ENCODE measurements at places on chromosomes 3 and 15.
A peak's percentile ranks its signal among the peaks of the same experiment; 100 is the strongest.

DNA sequence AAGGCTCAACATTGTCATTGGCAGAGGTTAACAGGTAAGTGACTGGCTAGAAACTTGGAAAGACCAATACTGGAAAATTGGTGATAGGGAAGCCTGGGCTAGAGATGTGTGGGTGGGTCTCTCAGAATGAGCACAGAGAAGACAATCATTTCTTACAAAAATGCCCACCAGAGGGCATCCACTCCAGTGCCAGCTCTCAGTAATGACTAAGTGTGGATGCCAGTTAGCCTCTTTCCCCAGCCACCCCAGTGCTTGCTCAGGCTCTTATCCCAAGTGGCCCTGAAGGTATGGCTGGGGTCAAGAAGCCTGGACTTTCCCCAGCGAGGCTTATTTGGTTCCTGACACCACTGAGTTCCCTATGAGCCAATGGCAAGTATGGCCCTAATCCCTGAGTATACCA, 115.9 kb upstream of the ST8SIA2 start:
- no peak for DNase-seq

- no peak for DNase-seq
Measured at GRCh38 chr15:59298225-59298853, 74.3 kb downstream of the MYO1E start.

GRCh38 chr3:190826018-190826417, 36.5 kb downstream of the GMNC start:
- DNase-seq = no peak

- no peak for DNase-seq
Measured at GRCh38 chr3:185920184-185920583, 17.6 kb downstream of the TRA2B start.

DNA sequence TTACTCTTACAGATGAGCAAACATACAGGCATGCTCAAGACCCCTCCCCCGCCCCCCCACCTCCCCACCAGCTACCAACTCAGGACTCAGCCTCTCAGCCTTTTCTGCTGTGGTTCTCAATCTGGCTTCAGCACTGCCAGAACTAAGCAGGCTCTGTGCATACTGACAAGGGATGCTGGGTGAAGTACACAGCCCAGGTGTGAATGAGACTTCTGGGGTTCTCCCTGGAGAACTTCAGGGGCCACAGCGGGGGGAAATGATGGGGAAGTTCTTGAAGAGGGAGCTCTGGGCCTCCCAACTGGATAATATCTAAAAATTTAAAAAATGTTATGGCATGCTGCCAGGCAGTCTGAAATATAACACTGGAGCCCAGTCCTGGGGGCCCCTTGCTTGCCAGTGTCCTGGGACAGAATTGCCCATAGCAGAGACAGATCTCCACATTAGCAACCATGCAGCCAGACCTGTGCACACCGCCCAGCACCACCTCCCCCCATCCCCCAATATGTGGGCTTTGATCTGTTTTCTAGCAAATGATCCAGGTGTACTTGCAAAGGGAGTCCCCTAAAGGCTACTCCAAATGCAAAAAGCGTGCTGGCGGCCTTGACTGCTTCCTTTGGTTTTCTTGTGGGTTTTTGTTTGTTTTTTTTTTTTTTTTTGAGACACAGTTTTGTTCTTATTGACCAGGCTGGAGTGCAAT, 41.4 kb downstream of the PGPEP1L start:
- DNase-seq = peak; percentile 61

DNA sequence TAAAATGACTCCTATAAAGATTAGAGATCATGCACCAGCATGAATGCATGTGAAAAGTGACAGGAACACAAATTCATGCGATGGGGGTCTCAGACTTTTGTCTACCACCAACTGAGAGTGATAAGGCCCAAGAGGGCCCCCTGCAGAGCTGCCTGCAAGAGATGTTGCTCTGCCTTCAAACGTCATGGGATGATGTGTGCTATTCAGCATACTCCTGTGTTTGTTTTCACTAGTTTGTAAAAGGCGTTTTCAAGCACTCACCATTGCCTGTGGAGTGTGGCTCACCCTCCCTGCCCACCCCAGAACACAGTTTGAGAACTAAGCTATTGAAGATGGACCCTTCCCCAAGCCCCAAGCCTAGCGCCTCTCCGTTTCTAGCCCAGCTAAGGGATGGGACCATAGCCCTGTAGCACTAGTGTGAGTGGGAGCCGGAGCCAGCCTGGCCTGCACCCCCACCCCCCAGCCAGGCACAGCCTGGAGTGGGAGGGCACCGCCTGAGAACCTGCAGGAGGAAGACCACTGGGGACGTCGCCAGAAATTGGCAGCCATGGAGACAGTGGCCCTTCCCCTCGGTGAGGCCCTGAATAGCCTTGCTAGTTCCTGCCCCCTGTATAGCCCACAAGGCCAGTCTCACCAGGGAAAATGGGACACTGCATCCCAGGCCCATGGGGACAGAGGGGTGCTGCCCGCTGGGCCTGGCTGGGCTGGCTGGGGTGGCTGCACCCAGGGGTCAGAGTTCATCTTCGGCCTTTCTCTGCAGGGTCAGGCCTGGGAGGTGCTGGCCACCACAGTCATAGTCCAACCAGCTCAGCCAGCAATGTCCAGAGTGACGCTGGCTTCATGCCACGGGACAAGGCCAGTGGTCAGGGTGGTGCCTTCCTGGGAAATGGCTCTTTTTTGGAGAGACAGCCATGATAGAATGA, 22.6 kb upstream of the KLF13 start:
- no peak for DNase-seq

- no peak for DNase-seq
Measured at GRCh38 chr15:40926659-40927494, 2.3 kb upstream of the DLL4 start.

DNA sequence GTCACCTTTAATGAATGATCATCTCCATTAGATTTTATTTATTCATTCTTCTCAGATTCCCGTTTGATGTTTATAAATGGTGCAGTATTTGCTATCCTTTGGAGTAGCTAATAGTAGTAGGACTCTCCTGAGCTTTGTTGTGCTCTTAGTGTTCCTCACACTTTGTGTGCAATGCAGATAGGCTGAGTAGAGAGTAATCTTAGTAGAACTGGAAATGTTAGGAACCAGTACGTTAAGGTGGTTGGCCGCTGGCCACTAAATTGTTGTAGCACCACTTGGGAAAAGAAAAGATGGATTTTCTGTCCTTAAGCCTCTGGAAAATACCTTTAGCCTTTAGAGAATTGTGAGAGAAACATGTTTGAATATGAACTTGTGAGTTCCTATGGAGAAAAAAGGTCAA, 19.9 kb upstream of the EBLN2 start:
- DNase-seq = no peak

DNA sequence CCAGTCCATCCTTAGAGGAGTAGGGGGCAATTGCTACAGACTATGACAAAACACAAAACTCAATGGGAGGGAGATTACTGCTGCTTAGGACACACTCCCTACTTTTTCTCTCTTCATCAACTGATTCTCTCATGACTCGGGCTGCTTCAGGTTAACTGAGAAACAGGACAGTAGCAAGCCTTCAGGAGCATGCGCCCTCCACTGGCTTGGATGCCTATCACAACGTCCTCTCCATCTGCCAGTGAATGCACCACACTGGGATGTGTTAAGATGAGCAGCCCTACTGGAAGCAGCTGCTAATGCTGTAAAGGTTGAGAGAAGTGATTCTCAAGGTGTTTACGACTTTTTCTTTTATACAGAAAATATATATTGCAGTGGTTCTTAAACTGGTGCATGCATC, 542.3 kb downstream of the EDEM1 start:
- DNase-seq = no peak

DNA sequence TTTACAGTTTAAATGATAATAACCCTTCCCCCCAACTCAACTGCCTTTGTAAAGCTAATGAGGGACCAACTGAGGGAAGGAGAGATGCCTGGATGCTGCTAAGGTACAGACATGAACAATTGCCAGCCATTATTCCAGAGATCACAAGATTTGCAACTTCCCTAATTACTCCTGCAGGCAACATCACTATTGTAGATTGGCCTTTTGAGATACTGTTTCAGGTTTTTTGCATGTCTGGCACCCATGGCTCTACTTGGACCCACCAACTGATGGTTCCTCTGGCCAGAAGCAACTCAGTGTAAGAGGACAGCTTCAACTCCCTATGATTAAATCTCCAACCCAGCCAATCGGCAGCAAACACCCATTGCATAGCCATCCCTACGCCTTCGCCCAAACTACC, 478.7 kb downstream of the FHIT start:
- DNase-seq = no peak

DNA sequence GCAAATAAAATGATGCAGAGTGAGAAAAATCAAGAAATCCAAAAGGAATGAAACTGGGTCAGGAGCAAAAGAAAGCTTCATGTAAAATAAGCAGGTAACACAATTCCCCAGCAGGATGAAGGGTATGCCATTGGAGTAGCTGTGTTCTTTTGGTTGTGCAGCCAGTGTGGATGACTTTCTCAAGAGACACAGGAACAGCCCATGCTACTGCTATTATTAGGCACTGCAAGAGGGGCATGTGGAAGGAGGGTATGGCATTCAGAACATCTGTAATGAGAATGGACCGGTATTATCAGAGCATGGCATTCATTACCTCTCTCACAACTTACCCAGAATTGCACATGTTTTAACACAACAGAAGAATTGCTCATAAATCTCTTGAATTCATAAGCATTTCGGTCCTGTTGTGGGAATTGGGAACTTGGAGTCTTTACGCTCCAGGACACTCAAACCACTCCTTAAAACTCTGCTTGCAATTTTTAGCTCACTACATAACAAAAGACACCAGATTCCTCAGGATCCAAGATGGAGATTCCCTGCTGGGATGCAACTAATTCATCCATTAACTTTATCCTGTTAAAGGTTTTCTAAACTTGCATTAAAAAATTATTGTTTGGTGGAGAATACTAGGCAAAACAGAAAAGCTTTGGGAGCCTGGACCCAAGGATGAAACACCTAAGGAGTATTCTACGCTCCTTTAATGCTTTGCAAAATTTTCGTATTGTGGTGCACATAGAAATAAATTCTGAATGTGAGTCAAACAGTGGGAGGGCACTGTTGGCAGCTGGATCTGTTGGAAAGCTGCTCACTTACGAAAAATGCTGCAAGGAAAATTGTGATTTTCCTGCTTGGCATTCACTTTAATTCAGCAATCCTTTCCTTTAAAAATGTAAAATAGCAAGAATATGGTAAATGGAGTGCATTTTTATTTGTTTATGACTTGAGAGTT, 34.6 kb upstream of the CDIN1 start:
- DNase-seq = no peak

DNA sequence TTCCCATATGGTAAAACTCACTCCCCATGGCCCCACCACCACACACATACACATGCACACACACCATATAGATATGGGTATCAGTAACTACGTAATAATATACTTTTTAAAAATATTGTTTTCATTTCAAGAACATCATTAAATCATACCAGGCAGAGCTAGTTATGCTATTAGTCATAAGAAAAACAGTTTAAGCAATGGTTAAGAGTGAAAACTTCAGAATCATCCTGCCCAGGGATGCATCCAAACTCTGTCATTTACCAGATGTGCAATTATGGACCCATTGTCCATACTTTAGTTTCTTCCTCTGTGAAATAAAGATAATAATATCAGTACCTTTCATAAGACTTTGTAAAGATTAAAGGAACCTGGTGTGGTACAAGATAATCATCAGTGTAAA, 608.3 kb downstream of the RBMS3 start:
- DNase-seq = peak; percentile 12

DNA sequence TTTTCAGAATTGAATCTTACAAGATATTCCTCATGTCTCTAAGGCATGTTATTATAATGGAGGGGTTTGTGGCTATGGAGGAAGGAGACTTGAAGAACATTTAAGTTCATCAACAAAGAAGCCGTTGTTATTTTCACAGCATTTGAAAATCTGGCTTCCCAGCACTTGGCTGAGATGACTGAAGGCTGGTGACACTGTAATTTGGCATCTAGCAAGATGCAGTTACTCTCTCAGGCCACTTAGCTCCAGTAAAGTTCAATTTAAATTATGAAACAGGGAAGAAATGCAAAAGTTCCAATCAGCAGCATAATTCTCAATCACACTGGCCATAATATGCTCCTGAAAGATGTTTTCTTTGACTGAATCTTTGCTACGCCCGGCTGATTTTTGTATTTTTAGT, 139.4 kb upstream of the NUDT16 start:
- DNase-seq = no peak

DNA sequence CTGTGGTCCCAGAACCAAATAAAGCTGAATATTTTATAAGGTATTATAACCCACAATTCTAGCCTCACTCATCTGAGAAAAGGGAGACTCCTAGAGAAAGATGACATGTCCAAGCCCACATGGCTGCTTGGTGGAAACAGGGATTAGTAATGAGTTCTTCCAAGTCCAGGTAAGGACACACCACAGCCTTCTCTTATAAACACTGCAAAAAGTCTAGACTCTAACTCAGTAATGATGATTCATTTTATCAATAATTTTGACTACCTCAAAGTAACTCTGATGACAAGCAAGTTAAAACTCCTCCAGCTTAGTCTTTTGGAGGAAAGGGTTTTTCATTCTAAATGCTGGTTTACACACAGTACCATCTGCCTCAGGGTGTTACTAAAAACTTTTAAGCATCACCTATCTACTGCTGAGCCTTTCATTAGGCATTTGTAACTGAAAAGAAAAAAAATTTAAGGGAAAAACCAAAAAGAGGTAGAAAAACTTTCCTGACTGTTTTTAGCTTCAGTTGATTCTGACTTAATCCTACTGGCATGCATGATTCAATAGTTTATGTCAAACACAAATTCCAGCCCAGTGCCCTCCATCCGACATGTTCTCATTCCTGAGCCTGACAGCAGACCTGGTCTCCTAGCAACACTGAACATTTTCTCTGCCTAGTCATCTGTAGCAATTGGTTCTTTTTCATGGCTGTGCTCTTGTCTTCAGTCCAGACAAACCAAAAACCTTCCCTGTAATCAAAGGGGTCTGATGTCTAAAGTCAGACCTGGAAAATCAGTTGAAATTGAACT, 43.9 kb downstream of the P3H2 start:
- peak; percentile 89 for DNase-seq

DNA sequence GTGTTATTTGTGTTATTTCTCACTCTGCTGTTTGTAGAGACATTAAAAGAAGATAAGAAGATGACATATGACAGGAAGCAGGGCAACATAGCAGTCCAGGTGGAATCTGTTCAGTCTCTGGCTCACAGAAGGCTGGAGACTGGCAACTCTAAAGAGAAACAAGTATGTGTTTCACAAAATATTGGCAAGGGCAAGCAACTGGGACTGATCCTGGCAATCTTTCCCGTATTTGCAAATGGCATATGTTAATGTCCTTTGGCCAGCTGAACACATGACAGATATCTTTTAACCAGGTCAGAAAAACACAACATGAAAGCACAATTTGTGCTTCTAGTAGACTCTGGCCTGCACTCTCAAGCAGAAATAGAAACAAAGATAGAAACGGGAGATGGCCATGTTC, 1354.1 kb upstream of the EPHA6 start:
- DNase-seq = no peak
